NCI-H2227 treated with DMSO at 0.1 percent for 48 hours (cell line): ENCODE measurements at places on chromosomes 12 and 14.

GRCh38 chr12:4958697-4959375 is 49.1 kb downstream of the KCNA1 start:
- DNase-seq, result no peak

DNA sequence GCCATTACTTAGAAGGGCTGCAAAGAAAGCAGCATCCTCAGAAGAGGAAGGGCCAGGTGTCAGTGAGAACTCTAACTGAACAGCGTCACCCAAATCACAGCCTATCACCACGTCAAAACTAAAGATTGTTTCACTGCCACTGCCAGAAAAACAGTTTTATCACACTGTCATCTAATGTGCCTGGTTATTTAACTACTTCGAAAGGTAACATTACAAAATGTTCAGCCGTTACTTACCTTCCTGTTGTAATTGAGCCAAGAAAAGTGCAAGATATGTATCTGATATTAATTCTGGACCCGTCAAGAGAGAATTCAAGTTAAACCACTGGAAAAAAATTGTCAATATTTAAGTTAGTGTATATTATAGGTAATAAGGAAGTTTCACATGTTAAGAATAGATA is 17.9 kb downstream of the ATXN3 start:
- no peak for DNase-seq

DNA sequence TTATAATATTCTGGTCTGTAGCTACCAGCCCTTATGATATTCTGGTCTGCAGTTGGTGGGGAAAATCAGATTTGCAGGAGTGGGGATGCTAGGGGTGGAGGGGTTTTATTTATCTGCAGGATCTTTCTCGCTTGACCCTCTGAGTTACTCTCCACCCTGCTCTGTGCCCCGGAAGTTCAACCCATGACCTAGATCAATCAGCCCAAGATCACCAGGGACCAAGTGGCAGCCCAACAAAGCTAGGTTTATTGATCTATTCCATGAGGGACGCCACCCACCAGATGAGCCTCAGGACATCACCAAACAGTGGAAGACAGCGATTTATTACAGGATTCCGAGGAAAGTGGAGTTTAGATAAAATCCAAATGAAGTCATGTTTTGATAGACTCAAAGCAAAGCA is 25.8 kb upstream of the C12orf76 start:
- no peak for DNase-seq

GRCh38 chr14:72880820-72881219 is 13.1 kb downstream of the DPF3 start:
- no peak for DNase-seq
